ENCODE measurements at places on chromosomes 16 and 17.

- DNase-seq, result no peak
These were observed 20.1 kb upstream of the CPHXL start for GRCh38 chr16:75746359-75746758.

DNA sequence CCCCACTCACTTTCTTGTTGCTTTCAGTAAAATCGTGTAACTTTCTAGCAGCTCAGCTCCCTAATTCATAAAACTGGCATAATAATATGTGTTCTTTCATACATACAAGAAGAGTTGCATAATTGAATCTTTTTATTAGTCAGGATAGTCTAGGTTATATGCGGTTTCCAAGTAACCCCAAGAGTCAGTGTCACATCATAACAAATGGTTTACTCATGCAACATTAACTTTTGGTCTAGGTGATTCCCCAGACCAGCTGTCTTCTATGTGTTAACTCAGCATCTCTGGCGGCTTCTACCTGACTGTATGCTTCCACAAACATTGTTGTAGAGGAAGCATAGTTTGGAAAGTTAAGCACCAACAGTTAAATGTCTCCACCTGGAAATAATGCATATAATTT is 1000.4 kb downstream of the CDH11 start:
- DNase-seq, result no peak

- DNase-seq, result no peak
These were observed 139.5 kb downstream of the CMIP start for GRCh38 chr16:81583893-81584631.

DNA sequence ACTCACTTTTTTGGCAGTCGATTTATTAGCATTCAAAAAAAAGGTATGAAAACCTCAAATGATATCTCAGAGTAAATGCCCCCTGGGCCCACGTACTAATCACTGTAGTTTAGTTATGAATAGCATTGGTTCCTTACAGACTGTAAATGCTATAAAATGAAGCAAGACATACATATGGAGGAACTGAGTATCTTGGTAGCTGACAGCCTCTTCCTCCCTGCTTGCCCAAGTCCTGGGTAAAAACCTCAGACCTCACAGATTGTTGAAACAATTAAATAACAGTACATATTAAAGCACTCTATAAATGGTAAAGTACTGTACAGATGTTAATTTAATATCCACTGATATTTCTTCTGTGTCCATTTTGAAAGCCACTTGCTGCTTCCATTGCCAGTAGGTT is 33.2 kb upstream of the ABCC11 start:
- no peak for DNase-seq

DNA sequence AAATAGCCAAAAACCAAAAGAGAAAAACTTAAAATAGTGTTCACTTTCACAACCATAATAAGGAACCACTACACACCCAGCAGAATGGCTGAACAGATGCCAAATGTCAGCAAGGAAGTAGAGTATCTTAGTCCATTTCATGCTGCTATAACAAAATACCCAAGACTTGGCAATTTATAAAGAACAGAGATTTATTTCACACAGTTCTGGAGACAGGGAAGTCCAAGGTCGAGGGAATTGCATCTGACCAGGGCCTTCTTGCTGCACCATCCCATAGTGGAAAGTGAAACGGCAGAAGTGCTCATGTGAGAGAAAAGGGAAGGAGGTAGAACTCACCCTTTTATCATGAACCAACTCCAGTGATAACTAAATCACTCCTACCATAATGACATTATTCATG is 33.8 kb upstream of the CCL22 start:
- no peak for DNase-seq

DNA sequence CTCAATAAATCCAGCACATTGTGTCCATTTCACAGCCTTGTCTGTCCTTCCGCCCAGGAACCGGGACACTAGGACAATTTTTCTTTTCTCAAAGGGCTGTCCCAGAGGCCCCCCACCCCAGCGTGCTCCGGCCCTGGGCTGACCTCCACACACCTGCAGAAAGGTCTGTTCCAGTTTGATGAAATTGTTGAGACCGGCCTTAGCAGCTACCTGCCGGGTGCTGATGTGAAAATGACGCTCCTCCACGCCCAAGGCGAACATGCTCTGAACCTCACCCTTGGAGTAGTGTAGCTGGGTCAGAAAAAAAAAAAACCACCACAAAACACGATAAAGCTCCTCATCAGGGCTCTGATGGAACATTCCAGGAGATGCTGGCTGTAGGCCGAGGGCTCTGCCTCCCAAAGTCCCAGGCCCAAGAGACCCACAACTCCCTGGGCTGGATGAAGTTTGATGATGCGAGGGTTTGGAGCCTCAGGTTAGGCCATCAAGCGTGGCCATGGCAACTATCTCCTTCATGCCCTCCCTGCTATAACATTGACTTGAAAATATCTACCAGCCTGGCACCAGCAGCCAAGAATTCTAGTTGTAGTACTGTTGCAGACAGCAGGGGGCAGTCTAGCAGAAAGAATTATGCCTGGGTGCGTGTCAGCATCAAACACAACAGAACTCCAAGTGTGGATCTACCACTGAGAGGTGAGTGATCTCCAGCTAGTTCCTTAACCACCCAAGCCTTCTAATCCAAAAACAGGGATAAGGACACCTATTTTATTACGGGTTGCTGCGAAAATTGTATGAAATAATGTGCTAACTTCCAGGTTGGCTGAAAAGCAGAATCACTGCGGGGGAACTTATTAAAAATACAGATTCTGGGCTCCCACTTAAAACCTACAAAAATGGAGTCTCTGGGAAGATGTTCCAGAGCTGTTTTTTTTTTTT is 62.1 kb downstream of the RMI2 start:
- DNase-seq, result peak; percentile 77

GRCh38 chr16:28482026-28482425 is 9.8 kb downstream of the CLN3 start:
- DNase-seq, result no peak

DNA sequence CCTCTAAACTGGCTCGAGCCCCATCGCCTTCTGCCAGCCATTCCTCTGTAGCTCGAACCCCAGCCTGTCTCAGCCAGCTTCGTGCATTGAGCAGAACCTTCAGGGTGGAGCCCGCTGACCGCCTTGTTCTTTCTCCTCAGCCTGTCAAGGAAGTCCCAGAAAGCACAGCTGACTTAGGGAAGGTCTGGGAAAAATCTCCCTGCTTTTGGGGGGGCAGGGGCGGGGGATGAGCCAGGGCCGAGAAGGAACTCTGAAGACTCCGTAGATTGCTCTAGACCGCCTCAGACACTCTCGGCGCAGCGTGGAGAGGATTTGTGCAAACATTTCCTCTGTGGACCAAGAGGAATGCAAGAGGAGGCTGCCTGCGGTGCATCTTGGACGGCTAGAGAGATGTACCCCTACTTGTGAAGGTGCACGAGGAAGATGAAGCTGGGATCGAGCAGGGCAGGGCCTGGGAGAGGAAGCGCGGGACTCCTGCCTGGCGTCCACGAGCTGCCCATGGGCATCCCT is at the start of gene GLP2R:
GLP2R (plus strand) TSS at position 284 of the 510 bp plus-strand sequence; CDS start at position 424, 140 bp downstream.
- DNase-seq, result no peak

DNA sequence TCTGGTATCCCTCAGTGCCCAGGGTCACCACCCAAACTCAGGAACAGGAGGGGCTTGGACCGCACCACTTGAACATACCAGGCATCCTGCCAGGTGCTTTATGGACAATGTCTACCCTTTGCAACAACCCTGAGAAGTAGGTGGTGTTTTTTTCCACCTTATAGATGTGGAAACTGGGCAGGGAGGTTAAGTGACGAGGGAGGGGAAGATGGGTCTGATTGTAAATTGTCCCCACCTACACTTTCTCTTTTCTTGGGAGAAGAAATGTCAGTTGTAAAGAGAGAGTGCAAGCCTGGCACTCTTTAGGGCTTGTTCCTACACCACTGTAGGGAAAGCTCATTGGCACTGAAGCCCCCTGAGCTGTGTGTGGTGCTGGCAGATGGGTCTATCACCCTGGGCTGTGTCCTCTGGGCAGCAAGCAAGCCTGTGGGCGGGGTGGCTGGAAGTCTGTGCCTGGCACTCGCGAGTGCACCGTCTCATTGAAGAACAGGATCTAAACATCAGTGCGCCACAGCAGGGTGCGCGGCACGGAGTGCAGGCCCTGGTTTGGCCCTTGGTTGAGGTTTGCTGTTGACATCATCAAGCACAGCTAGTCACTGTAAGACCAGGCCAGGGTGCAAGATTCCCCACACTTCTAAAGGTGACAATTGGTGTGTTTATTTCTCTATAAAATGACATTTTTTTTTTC is 15.1 kb downstream of the NOD2 start:
- no peak for DNase-seq

GRCh38 chr16:15726715-15727114 is 76.7 kb downstream of the NDE1 start:
- no peak for DNase-seq

DNA sequence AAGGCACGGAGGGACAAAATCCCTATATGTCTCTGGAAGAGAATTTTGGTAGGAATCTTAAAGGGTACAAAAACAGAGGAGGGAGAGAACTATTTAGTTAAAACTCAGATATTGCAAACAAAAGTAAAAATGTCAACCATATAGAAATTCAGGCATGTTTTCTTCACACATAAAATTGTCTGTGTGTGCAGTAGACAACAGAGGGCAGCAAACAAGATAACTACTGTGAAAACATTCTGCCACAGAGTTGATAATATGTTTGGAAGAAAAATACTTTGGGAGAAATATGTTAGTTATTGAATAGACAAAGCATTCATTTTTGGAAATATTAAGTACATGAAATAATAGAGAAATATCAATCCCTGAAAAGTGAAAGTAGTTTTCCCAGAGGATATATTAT is 56.2 kb downstream of the SNX11 start:
- no peak for DNase-seq

GRCh38 chr16:53922807-53923571 is 219.0 kb downstream of the FTO start:
- no peak for DNase-seq

DNA sequence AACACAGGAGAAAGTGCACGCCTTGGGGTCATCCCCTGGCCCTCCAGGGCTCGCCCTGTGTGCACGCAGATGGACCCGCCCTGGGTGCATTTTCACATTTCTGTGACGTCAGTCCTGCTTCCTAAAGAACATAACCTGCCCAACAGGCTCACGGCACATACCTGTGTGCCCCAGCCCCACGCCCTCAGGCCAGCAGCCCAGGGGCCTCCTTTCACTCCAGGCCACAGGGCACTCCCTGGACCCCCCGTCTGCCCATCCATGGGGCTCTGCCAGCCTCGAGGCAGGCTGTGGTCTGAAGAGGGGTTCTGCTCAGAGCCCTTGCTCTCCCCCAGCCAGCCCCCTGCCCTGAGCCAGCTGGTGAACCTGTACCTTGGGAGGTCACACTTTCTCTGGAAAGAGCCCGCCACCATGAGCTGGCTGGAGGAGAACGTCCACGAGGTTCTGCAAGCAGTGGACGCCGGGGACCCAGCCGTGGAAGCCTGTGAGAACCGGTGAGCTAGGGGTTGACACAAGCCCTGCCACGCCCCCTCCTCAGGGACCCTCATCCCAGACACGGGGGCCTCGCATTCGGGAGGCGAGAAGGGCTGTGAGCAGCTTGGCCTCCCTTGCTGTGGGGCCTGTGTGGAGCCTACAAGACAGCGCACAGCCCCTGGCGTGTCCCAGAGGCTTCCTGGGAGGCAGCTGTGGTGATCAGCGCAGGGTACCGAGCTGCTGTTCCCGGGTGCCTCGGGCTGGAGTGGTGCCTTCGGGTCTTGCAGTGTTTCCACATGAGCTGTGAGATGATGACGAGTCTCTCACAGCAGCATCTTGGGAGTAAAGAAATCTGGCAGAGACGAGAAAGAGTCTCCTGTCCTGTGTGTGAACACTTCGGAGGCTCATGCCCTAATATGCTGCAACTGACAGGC is 13.8 kb upstream of the MC1R start:
- no peak for DNase-seq

- peak; percentile 76 for DNase-seq
These were observed 752 bp downstream of the EXOSC6 start for GRCh38 chr16:70250748-70251628.

GRCh38 chr17:74404789-74405188 is 27.1 kb upstream of the GPRC5C start:
- DNase-seq, result no peak

DNA sequence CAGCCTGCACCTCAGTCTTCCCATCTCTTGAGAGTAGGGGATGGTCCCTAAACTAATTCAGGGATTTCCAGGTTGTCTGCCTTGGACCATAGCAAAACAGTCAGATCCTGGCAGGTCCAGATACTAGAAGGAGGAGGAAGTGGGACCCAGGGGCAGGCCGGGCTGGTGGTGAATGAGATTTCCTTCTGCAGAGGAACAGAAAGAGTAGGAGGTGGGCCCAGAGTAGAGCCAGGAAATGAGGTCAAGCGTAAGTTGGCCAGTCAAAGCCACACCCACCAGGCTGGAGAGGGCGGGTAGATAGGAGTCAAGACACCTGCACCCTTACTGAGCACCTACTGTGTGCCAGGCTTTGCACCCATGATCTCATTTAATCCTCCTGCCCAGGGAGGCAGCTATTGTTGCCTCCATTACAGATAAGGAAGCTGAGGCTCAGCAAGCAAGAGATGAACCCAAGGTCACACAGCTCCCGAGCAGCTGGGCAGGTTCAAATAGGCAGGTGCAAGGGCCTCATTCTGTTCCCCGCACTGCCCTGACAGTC is 2.6 kb downstream of the CDH5 start:
- no peak for DNase-seq

GRCh38 chr16:86877835-86878234 is 299.5 kb downstream of the FOXL1 start:
- DNase-seq, result no peak

- DNase-seq, result no peak
These were observed 807 bp upstream of the HBQ1 start for GRCh38 chr16:179211-180092.

DNA sequence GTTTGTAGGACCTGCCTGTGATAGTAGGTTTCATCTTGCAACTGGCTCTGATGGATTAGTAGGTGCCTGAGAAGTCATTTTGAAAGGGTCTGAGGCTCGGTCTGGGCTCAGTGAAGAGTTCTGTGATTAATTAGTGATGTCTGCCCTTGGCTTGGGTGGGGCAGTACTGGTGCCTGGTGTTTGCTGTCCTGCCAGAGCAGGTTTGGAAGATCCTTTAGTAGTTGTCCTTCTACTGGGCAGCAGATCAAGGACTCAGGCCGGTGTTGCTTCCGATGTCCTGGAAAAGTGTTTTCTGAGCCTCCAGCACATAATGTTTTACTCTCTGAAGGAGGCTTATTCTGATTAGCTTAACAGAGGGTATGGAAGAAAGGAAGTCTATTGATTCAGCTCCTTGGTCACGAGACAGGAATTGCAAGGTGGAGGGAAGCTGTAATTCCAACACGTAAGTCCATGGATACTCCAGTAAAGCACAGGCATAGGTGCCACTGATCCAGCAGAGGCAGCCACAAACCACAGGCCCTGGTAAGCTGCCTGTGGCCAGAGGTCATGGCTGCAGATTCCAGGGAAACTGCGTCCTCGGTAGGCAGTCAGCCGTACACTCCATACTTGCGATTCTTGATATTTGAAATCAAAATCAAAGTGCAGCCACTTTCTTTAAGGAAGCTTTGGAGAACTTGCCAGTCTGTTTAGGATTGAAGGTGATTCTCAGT is 18.7 kb downstream of the HLF start:
- no peak for DNase-seq

GRCh38 chr17:30821871-30822723 is 2.4 kb downstream of the CRLF3 start:
- DNase-seq, result no peak

GRCh38 chr17:20234276-20234675 is 225.1 kb downstream of the SPECC1 start:
- no peak for DNase-seq
